ENCODE measurements at places on chromosomes 3 and 15.

DNA sequence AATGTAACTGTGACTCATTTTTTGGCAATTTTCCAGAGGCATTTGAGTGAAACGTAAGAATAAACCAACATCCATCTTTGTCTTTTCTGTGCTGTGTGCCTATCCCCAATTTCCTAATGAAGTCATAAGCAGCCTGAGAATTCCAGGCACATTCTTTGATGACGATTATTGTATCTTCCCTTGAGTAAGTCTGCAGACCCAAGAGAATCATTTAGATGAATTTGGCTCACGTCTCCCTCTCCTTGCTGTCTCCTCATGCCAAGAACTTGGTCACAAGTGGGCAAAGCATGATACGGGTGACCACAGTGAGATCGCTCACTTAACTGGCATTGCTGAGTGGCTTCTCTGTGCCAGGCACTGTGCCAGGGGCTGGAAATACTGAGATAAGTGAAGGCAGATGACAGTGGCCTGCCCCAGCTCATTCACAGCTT, 384.5 kb upstream of the IL12A start:
- no peak for DNase-seq

DNA sequence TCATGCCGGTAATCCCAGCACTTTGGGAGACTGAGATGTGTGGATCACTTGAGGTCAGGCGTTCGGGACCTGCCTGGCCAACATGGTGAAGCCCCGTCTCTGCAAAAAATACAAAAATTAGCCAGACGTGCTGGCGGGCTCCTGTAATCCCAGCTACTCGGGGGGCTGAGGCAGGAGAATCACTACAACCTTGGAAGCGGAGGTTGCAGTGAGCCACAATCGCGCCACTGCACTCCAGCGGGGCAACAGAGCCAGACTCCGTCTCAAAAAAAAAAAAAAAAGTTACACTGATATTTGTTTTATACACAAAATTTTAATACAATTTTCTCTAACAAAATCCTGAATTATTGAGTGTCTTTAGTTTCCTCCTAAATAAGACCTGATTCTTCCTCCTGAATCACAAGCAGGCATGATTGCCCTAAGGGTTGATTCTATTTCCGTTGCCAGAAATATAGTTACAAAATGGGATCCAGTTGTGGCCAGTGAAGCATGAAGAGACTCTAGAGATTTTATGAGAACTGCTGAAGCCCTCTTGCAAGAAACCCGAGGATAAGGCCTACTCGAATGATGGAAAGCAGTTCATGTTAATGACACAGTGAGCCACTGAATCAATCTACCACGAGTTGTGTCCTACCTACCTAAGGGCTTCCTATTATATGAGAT, 9.6 kb upstream of the SMARCC1 start:
- no peak for DNase-seq

DNA sequence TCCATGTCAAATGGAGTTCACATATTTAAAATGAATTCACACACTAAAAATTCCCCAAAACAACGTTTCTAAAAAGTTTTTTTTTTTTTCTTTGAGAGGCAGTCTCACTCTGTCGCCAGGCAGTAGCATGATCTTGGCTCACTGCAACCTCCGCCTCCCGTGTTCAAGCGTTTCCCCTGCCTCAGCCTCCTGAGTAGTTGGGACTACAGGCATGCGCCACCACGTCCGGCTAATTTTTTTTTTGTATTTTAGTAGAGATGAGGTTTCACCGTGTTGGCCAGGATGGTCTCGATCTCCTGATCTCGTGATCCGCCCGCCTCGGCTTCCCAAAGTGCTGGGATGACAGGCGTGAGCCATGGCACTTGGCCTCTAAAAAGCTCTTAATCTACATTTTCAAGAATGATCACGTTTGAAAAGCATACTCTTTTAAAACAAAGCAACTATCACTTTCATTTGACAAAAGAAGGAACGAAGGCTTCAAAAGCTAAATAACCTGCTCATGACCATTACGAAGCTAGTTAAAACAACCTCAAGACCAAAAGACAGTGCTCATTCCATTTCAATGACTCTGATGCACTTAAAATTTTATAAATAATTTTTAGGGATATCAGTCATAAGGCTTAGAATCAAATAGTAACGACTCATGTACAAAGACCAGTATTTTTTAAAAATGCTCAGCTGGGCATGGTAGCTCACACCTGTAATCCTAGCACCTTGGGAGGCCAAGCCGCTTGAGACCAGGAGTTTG, 5.5 kb downstream of the UBE3A start:
- DNase-seq, result no peak

- no peak for DNase-seq
Observed at GRCh38 chr3:152519376-152519775, 250.6 kb downstream of the MBNL1 start.

DNA sequence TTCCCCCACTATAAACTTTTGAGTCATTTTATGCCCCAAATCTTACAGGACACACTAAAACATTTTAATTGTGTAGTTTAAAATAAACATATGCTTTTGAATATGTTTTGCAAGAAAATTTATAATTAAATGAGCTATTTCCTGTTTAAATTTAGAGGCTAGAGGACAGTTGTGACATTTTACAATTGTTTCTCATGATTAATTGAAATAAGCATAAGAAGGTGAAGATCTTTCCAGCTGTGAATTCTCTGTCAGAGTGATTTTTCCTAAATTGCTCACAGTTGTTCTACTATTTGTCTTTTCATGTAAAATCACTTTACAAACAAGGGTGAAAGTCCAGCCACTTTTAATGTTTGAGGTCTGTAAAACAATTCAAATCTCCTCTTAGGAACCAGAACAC, 892.3 kb downstream of the CADM2 start:
- DNase-seq, result no peak

All from hematopoietic multipotent progenitor cell treated with erythropoietin and hydrocortisone succinate and interleukin-3 and kit ligand, for 4 days (in vitro differentiated cells).